Lower leg skin (tissue), 4 donors: ENCODE measurements at places on chromosomes 4 and X.

GRCh38 chr4:153176938-153177337, 27.3 kb upstream of the TRIM2 start:
- no peak for DNase-seq

GRCh38 chr4:147724468-147725201, 7.3 kb upstream of the ARHGAP10 start:
- DNase-seq: no peak

DNA sequence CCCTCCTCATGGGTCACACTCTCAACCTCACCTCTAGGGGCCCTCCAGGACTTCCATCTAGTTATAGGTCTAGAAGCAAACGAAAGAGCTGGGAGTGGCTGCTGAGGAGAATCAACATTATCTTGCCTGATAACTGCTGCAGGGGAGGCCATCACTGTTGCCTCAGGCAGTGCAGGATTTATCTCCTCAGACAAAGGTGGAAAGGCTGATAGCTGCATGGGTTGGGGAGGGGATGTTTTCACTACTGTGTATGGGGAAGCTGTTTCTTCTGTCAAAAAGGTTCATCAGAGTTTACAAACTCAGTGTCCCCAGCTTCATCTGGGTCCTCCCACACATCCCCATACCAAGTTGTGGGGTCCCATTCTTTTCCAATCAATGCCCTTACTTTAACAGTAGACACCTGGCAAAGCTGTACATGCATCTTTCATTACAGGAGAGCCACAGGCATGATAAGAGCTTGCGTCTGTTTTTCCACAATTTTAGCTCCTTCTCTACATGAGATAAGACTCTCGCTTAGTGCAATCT, 17.6 kb upstream of the PRDM8 start:
- no peak for DNase-seq

- no peak for DNase-seq
Observed at GRCh38 chrX:130109429-130110378, 593 bp downstream of the ELF4 start.

DNA sequence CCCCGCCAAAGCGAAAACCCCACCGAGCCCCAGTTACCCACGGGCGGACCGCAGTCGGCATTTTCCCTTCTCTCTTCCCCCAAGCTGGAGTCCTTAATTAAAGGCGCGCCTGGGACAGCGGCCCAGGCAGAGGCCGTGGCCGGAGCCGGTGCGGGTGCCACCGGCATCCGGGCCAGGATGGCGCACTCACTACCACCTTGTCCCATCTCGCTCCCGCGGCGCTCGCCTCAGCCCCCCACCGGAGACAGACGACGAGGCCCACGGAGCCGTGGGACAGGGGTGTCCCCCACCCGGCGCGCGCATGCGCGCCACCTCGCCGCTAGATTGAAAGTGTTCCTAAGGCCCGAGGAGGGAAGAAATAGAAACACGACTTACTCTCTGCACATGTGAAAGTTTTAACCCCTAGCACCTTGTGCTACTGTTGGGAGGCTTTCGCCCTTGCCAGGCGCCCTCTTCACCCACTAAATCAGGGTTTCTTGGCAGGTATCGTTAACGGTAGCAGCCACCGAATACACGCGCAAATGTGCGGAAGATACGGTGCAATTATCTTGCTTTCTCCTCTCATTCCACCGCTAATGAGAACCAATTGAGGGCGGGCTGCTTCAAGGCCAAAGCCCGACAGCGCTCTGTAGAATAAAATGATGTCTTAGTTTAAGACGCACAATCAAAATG, 64.3 kb upstream of the CCDC160 start:
- DNase-seq: no peak

DNA sequence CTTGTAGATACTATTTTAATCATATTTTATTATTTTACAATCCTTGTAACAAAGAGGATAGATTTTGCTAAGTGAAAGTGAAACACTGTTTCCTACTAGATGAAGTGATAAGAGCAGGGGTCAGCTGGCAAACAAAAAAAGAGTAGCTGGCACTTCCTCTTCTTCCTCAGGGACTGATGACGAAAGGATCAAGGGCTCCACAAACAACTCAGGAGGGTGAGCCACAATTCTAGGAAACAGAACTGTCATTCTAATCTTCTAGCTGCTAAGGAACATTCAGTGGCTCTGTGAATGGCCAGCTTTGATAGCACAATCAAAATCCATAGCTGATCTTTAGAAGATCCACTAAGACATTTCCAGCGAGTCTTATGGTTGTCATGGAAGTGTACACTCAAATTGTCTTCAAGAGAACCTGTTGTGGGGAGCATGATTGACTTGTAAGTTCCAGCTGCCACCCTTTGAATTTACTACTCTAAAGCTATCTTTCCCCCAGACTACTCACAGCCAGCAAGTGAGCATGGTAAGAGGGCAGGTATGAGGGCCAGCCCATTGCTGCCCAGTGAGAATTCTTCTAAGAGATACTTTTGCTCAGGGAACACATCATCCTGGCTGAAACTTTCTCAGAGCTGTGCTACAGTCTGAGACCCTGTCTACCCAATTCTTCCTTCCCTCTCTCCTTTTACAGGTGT, 275.7 kb upstream of the RASGEF1B start:
- no peak for DNase-seq
